ENCODE measurements at places on chromosomes 3 and 15.

- no peak for DNase-seq
Observed at GRCh38 chr3:173622166-173622565, 224.6 kb downstream of the NLGN1 start.

DNA sequence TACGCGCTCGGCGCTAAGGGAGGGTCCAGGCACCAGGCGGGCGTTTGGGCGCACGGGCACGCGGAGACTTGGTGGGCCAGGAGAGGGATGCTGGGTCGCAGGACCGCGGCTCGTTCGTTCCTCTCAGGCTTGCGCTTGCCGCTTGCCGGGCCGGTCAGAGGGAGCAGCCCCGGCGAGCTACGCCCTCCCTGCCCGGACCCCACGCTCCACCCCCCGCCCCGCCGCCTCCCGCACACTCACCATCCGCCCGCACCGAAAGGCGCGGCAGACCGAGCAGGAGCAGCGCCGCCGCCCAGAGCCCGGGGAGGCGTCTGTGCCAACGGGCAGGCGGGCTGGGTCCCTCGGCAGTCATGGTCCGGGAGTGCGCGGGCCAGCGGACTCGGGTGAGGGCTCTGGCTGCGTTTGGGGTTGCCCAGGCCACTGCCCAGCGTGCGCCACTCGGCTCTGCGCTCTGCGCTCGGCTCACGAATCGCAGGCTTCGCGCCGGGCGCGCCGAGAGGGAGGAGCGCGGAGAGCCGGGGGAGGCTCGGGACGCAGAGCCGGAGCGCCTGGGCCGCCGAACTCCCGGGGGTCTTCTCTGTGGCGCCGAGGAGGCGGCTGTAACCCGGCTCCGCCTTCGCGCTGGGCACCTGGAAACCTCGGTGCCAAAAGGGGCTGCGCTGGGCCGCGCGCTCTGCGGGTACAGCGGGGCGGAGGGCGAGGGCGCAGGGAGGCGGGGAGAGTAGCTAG, at the start of gene SUSD5:
Gene SUSD5, minus strand, starts transcription at position 365 of the 729 bp plus-strand sequence. Its CDS starts 13 bp downstream, at position 352.
- DNase-seq: peak; percentile 48

DNA sequence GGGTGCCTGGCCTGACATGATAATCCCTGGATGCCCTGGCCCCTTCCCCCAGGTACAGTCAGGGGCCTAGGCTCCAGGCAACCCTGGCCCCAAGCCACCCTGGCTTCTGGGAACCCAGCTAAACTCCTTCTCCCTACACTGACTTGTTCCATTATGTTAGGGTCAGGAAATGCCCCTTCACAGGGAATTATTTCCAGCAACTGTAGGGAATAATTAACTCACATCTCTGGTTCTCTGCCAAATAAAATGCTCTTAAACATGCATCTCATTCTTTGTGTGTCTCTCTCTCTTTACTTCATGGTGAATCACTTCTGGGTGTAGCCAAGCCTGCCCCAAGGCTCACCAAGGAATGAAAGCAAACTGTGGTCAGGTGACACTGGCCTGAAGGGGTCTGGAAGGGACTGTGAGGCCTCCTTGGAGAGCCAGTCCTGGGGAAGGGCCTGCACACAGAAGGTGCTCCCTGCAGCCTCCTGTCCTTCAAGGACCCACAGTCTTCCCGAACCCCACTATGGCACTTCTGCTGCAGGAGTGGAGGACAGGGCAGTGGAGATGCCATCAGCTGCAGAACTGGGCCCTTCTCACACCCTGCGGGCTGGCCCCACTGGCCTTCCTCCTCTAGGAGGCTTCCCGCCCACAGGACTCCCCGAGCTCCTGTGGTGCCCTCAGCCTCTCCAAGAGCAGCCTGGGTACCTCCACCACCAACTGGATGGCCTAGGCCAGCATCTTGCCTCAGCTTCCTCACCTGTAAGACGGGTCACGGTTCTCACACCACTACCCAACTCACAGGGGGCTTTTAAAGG, 17.6 kb downstream of the TKT start:
- peak; percentile 69 for DNase-seq

GRCh38 chr3:160748231-160748630, 7.8 kb upstream of the PPM1L start:
- DNase-seq: no peak

GRCh38 chr3:160929595-160929994, 173.6 kb downstream of the PPM1L start:
- no peak for DNase-seq

- DNase-seq: no peak
Observed at GRCh38 chr15:71133747-71134472, 18.6 kb downstream of the THSD4 start.

DNA sequence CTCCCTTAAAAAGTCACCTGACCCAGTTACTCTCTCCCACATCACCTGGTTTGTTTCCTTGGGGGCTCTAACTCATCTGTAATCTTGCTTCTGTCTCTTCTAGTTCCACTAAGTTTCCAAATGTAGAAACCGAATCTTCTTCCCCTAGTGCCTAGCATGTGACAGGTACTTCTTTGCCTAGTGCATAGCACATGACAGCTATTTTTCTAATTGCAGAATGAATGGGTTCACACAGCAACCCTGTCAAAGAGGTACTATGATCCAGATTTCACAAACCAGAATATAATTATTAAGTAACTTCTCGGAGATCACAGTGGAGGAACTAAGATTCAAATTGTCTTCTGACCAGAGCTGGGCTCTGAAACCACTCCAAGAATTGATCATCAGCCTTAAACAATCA, 7.4 kb downstream of the DPH3 start:
- no peak for DNase-seq

DNA sequence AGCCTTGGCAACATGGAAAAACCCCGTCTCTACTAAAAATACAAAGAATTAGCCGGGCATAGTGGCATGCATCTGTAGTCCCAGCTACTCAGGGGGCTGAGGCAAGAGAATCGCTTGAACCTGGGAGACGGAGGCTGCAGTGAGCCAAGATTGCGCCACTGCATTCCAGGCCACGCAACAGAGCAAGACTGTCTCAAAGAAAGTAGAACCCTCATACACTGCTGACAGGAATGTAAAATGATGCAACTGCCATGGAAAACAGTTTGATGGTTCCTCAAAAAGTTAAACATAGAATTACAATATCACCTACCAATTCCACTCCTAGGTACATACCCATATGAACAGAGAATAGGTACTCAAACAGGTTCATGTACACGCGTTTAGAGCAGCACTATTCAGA, 158.9 kb downstream of the TBC1D5 start:
- DNase-seq: no peak

DNA sequence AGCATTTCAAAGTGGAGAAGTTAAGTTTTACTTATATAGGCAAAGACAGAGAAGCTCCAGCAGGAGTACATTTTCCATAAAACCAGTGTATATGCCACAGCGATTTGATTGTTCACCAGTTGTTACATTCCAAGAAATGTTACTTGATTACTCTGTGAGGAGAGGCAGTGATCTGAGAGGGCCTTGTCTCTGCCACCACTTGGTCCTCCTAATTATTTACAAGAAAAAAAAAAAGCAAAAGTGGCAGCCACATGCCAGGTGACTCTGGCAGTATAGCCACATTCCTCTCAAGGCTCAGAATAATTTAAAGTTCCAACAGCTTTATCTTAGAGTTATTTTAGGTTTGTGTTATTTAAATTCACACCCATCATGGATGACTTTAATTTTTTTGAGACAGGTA, 1077.8 kb downstream of the ZPLD1 start:
- no peak for DNase-seq

GRCh38 chr3:141699897-141700296, 38.2 kb upstream of the RNF7 start:
- DNase-seq: no peak

- DNase-seq: no peak
Observed at GRCh38 chr15:65334586-65335231, 30.2 kb downstream of the RNU5B-1 start.

DNA sequence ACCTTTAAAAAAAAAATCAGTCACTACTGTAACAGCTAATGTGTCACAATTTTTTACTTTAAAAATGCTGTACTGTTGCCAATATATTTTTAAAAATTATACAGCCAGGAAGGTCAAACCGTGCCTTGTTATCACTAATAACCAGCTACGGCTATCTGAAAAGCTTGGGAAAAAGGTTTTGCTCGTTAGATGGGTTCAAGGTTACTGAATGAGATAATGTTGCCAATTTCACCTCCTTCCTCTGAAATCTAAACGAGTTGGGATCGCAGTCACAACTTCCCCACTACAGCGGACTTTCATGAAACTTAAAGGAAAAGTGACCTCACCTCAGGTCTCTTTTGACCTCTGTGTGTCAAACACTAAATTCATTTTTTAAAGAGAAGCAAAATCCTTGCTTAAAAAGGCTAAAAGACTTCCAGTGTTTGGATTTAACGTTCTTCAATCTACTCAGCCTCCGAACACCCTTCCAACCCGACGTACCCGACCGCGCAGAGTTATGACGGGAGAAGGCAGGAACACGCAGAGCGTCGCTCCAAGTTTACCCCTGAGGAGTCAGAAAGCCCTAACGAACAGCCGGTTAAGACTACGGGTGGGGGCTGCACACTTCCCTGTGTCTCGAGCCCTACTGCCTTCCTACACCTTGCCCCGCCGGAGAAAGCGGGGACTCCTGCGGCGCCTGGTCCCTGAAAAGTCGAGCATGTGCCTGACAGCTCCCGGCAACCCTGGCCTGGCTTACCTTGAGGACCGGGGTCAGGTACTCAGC, 860 bp downstream of the ATG3 start:
- DNase-seq: peak; percentile 88

- peak; percentile 20 for DNase-seq
Observed at GRCh38 chr15:83837945-83838571, 184.1 kb downstream of the ADAMTSL3 start.

DNA sequence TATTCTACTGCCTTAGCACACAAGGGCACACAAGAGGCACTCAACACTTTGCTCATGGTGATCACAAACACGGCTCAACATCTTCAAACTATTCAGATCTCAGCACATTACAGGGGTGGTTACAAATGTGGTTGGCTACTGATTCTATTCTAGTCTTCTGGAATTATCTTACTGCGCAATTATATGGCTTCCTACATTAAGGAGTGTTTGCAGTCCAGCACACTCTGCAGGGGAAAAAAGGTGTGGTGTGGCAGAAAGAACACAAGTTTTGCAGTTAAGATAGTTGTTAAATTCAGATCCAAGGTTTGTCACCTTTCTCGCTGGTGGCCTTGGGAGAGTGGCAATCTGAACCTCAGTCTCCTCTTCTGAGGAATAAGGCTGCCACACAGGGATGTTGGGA, 31.9 kb downstream of the IGF2BP2 start:
- no peak for DNase-seq

- no peak for DNase-seq
Observed at GRCh38 chr3:148642616-148643015, 55.1 kb upstream of the AGTR1 start.

GRCh38 chr3:152719264-152719663, 115.7 kb upstream of the P2RY1 start:
- DNase-seq: no peak

DNA sequence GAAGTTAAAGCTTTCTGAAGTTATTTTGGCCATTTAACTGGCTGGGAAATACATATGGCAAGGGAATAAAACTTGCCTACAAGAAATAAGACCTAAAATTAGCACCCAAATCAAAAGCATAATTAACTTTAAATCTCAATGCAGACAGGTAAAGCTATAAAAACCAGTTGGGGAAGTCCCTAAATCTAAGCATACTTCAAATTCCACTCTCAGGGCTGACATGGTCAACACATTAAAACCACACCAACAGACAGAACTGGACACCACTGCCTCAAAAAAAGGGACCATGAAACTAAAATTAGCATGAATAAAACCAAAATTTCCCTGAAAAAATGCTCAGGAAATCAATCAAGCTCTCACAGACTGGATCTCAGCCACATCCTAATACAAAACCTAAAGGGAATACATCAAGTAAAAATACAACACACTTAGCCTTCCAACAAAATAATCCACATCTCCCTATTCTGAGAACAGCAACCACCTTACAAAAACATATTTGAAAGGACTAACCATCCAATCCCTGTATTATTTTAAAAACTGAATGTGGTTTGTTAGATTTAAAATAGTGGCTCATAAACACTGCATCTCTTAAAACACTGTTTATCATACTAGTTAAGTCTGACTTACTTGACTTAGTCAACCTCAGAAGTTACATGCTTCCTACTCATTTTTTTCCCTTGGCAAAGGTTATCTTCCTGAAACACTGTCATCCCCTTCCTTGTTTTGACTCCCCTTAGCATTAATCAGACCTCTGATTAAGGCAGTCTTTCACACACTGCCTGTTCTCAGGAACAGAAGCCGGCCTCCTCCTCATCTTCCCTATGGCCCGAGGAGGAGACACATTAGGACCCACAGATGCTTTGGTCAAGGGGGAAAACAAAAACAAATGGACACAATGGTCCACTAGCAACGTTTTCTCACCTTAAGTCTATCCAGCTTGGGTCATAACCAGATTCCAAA, 8.3 kb downstream of the TRA2B start:
- no peak for DNase-seq

- no peak for DNase-seq
Observed at GRCh38 chr15:49242820-49243219, 72.8 kb downstream of the GALK2 start.

DNA sequence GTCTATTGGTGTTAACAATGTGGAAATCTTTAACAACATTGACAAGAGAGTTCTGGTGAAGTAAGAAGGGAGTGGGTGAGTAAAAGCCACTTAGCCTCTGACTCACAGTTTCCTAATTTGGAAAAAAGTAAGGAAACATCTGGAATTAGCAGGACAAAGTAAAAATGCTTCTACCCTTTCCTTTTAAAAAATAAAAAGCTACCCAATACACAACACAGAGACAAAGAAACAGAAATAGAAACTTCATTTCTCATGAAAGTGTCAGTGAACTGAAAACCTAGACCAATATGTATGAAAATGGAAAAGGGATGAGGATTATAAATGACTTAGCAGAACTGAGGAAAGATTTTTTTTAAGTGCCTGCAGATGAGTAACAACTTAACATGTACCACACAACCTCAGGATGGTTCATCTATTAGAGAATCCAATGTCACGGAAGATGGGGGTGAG, 65.4 kb downstream of the SSR3 start:
- no peak for DNase-seq

GRCh38 chr15:50068016-50068415, 51.0 kb downstream of the ATP8B4 start:
- DNase-seq: no peak

DNA sequence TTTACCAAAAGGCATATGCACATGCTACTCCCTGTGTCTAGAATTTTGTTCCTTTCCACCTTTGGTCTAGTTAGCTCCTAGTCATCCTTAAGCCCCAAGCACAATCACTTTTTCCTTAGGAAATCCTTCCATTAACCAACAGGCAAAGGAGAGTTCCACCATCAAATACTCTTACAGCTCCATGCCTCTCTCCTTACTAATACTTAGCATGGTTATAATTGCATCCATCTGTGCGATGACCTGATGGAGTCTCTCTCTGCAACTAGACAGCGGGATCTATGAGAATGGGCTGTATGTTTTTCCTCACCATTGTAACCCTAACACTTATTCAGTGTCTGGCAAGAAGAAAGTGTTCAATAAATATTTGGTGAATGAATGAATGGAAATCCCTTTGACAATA, 69.3 kb upstream of the SMAD3 start:
- no peak for DNase-seq

DNA sequence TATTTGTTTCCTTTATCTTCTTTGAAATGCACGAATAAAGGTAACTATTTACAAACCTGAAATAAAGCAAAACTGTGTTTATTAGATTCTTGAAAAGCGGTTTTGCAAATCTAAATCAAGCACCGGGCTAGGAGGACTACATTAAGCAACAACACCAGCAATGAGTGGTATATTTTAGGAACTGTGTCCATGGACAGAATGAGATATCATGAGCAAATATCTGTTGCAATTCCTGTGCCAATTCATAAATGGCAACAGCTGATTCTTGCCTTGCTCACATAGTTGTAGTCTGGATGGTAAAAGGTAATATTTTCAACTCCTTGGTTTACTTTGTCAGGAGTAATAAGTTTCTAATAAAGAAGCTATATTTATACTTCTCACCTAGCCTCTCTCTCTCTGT, 403.3 kb downstream of the LPP start:
- DNase-seq: no peak
